NCI-H2107 (cell line): ENCODE measurements at places on chromosomes 6 and 20.

DNA sequence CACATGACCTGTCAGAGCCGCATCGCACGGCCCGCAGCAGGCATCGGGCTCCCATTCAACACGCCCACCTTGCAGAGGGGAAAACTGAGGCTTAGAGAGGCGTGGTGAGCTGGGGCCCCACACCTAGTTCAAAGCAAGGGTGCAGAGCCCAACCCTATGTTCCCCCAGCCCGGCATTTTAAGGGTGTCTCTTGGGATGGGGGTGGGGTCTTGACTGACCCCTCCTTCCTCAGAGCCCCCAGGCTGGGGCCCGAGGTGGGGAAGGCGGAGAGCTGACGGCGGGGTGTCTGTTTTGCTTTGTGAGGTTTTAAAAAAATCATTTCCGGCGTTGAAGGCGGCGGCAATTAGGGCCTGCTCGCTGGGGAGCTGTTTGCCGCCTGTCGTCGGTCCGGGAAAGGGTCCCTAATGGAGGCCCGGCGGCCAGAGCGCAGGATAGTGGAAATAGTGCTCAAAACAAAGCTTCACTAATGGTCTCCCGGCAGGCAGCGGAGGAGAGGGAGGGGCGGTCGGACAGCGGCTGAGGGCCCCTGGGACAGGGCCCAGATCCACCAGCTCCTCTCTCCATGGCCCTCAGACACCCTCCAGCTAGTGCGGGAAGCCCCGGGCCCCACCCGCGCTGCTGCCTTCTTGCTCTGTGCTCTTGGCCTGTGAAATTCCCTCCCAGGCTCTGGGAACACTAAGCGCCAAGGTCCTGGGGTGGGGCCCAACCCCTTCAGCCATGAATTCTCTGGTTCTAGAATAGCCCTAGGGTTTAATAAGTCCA, 11.9 kb downstream of the VSTM2L start:
- DNase-seq, result no peak

DNA sequence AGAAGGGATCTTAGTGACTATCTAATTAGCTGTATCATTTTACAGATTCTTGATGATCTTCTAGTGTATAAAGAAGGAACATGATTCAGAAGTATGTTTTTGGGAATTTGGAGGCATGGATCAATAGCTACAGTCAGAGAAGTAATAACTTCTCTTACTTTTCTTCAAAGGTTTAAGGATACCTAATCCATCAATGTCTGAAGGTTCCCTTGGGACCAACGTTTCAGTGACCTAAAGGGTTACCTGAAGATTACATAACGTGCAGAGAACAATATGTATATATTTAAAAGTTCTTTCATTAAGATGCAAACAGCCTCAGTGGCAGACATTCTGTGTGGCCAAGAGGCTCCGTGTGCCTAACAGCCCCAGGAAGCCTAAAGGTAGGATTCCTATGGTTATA, 3.2 kb downstream of the HDAC2 start:
- DNase-seq, result no peak

- DNase-seq, result no peak
These were observed 460.9 kb downstream of the GJA1 start for GRCh38 chr6:121896363-121896762.

- no peak for DNase-seq
These were observed 236.0 kb upstream of the STXBP5 start for GRCh38 chr6:146968041-146968760.

DNA sequence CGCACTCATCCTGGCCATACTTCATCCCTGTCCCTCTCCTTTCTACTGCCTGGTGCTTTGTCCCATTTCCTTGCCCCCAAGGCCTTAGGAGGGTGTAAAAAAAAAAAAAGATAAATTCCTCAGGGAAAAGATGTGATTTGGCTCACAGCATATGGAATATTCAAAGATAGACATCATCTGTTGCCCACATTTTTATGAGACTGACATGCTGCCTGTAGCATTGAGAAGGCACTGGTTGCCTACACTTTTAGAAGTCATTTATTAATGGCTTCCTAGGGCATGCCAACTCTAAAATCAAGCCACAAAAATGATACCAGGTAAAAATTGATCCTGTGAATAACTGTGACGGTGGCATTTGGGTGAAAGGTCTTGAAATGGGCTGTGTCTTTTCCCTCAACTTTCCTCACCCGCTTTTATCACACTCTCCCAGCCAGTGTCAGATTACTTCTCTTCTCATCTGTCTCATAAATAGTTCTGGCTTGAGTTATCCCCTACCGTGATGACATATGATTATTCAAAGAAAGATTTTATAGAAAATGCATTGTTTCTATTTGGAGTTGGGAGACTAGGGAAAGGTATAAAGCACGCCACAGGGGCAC, 139.4 kb downstream of the CARMIL1 start:
- no peak for DNase-seq

DNA sequence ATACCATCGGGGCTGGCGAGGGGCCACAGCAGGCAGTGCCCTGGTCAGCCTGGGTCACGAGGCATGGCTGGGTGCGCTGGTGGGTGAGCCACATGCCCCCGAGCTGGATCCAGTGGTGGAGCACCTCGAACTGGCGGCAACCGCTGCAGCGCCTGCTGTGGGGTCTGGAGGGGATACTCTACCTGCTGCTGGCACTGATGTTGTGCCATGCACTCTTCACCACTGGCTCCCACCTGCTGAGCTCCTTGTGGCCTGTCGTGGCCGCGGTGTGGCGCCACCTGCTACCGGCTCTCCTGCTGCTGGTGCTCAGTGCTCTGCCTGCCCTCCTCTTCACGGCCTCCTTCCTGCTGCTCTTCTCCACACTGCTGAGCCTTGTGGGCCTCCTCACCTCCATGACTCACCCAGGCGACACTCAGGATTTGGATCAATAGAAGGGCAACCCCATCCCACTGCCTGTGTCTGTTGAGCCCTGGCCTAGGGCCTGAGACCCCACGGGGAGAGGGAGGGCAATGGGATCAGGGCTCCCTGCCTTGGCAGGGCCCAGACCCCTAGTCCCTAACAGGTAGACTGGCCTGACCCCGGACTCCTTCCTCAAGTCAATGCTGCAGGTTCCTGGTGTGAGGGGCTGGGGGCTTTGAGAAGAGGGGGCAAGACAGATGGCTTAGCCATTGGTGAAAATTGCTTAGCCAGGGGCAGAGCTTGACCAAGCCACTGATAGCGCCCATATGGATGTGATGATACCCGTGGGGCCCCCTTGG, 598 bp downstream of the TMEM239 start:
- DNase-seq, result no peak

DNA sequence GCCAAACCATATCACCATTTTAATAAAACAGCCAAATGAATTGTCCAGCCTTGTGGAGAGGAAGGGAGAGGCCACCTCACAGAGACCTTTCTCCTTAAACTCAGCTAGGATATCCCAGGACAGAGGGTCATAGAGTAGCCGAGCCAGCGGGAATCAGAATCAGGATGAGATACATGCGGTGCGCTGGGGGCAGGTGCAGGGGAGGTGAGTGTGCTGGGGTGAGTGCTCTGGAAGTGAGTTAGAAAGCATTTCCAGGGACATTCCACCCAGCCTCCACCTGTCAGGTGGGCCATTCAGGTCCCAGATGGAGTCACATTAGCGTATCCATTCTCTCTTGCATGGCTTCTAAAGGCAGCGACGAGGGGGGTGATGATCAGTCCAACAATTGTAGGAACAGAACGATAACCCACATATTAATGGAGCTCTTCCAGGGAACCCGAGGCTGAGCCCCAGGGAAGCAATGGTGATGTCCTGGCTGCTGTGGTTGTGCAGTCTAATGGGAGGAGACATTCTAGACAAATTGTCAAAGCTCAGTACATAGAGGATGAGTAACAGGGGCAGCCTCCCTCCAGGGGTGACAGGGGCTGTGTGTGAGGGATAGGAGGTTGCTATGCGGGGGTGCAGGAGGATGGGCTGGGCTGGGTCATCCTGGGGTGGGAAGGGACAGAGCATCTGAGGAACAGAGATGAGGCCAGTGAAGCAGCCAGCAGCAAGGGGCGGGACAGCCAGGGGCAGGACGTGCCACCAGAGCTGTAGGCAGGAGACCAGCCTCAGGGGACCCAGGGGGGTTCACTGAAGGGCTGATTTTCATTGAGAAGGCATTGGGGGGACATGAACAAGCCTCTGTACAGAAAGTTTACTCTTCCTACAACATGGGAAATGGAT, 88.7 kb upstream of the FRMD1 start:
- no peak for DNase-seq

DNA sequence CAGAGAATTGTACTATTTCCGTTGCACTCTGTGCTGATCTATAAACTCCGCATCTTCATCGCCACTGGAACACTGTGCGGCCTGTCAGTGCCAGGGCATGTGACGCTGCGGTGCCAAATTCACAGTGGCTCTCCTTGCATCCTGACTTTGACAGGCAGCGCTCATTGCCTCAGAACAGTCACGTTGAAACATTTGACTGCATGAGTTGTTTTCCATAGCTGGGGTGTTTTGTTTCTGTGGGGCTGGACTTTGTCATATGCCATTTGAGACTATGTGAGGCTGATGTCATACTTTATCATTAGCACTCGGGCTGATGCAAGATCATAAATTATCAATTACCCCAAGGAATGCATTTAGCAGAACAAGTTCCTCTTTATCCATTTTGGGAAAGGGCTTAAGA, 32.7 kb downstream of the CFAP61 start:
- no peak for DNase-seq

DNA sequence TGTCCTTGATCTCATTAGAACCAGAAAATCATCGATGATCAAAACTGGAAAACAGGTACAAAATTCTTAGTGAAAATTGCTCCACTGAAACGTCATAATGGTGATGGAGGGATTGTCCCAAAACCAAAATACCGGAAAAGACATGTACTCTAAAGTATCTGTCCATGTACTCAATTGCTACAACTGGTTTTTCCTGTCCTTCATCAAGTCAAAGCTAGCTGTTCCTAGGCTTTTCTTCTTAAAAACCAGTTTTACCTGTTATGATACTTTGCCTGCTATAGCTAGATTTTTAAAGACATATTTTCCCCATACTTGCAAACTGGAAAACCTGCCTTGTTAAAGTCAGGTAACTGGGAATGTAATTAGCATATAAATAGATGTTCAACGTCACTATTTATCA, 50.5 kb upstream of the LRRC1 start:
- no peak for DNase-seq

DNA sequence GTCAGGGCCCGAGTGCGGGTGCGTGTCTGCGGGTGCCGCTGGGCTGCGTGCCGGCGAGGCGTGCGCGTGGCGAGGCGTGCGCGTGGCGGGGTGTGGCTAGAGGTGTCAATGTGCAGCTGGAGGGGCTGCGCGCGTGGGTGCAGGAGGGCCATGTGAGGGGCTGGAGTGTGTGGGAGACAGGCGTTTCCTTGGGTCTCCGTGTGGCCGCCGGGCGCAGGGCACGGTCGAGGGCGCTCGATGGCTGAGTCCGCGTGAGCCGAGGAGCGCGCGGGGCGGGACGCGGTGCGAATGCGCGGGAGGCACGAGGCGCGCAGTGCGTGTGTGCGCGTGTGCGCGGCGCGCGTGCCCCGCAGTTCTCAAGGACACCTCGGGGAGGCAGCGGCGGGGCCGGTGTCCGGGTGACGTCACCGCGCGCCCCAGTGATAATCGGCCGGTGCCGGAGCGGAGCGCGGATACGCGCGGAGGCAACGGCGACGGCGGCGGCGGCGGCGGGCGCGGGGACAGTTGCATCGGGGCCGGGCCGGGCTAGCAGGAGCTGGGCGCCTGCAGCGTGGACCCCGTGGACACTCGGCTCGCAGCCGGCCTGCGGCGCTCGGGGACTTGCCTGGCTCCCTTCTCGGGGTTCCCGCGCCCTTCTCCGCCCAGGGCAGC, 38.7 kb downstream of the YTHDF1 start:
- DNase-seq, result no peak

- DNase-seq, result no peak
These were observed 44.4 kb downstream of the TRAM2 start for GRCh38 chr6:52532457-52532856.

DNA sequence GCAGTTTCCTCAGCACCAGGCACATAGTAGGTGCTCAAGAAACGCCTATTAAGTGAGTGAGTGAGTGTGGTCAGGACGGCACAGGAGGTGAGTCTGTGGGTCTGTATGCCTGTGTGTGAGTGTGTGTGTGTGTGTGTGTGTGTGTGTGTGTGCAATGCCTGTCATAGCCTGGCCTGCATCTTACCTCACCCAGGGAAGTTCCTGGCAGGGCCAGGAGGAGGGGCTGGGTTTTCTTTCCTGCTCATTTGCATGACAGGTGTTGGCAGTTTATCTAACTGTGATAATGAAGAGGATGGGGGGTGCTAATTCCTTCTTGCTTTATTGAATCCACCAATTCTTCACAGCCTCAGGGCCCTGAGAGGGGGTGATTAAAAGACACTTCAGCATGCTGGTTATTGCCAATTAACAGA, 146.7 kb upstream of the MLN start:
- DNase-seq, result peak; percentile 69

- no peak for DNase-seq
These were observed 45.6 kb downstream of the CENPW start for GRCh38 chr6:126385536-126385935.

DNA sequence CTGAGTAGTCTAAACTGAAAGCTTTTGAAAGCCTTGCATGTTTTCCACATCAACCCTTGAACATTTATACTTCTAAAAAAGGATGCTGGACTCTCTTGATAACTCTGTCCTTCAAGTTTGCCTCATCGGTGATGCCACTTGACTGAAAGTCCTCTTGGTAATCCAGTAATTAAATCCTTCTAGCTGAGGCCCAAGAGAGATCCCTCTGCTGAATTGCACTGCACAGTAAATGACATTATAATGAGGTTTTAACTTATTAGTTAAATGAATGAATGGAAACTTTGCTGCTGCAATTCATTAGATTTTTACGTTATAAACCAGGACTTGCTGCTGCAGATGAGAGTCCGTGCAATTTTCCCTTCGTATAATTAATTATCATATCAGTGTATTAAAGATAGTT, 363.9 kb upstream of the FLRT3 start:
- no peak for DNase-seq

DNA sequence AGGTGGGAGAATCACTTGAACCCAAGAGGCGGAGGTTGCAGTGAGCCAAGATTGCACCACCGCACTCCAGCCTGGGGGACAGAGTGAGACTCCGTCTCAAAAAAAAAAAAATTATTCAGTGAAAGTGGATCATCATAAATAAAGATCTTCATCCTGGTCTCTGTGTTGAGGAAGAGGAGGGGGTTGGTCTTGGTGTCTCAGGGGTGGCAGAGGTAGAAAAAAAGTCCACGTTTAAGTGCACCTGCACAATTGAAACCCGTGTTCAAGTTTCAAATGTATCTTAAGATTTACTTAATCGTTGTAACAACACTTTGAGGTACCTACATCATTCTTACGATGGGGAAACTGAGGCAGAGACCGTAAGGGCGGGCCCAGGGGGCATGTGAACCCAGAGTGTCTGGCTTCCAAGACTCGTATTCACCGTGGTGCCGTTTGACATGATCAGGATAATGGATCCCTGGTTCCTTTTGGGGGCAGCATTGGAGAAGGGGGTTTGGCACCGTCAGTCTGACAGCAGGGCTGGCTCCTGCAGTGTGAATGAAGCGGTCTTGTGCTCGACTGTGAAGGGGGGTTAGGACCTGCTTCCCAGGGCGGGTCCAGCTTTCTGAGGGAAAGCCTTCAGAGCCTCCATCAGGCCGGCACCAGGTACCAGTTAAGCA, 32.9 kb upstream of the ID1 start:
- DNase-seq, result no peak
